ENCODE measurements at places on chromosomes 2 and 18.

GRCh38 chr2:4190548-4190947 is 487.2 kb downstream of the DCDC2C start:
- no peak for DNase-seq

GRCh38 chr2:159963700-159964099 is 98.7 kb downstream of the PLA2R1 start:
- DNase-seq = no peak

DNA sequence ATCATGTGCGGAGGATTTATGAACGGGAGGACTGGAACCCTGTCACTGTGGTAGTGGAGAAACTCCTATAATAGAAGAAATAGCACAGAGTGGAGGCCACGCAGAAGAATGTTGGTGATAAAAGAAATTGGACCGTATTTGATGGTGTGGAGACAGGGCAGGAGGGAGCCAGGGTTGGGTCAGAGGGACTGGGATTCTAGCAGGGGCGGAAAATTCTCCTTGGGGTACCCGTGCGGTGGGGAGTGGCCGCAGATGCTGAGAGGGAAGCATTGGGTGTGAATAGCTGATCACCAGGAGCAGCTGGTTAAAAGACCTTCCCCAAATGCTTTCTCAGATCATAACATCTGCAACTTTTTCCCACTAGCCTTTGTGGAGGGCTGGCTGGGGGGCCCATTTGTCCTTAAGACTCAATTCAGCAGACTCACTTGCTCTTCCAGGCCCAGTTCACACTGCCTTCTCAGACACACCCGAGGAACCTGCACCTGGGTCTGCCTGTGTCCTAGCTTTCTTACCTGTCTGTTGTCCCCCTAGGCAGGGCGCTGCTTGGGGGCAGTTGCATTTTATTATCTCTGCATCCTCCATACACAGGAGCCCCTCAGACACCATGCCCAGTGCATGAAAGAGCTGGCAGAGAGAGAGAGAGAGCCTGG is 7.1 kb downstream of the SH3BP4 start:
- no peak for DNase-seq

- DNase-seq = peak; percentile 76
Measured at GRCh38 chr2:105102963-105103421, 65.1 kb downstream of the MRPS9 start.

GRCh38 chr2:78416625-78417300 is 608.7 kb upstream of the REG3G start:
- DNase-seq = no peak

GRCh38 chr2:108304975-108305374 is 16.3 kb downstream of the SULT1C2 start:
- no peak for DNase-seq

DNA sequence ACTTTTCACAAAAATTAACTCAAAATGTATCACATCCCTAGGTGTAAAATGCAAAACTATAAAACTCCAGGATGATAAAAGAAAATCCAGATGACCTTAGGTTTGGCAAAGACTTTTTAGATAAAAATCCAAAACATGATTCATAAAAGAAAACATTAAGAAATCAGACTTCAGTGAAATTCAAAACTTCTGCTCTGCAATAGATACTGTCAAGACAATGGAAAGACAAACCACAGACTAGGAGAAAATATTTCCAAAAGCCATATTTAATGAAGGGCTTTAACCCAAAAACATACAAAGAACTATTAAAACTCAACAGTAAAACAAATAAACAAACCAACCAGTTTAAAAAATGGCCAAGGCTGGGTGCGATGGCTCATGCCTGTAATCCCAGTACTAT is 173.6 kb upstream of the SPOPL start:
- no peak for DNase-seq

- no peak for DNase-seq
Measured at GRCh38 chr18:69435000-69435399, 34.3 kb downstream of the DOK6 start.

DNA sequence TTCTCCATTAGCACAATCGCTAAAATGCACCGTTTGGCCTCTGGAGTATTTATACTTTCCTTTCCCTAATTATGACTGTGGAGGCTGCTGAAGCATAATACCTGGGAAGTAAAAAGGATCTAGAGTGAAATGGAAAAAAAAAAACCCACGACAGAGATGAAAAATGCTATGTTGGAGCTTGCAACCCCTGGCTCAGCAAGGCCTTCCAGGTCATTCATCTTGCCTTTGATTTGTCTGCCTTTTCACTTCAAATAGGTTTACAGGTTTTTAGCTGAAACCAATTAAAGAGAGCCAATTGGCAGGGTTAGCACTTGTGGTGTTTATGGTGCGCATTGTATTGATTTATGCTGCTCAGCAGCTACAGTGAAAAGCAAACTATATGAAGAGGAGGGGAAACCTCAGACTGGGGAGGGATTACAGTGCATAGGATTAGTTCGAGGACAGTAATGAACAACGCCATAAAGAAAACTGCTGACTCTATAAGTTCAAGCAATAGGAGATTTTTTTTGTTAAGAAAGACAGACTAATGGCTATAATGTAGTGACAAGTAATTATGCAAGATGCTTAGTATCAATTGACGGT is 347.9 kb downstream of the MEIS1 start:
- DNase-seq = no peak

DNA sequence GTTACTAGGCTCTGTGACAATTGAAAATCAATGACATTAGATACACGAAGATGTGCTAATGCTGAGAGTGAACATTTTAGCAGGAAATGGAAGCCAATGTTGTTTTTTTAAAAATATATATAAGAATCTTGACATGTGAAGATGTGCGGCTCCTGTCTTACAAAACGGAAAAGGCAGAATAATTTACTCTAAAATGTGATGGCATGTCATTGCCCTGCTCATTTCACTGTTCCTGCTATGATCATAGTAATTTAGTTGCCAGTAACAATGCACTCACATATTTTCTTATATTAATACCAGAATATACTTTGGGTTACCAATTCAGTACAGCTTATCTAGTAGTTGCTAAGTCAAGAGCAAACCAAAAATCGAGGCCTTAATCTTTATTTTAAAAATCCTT is 10.3 kb downstream of the EPHA4 start:
- no peak for DNase-seq

- DNase-seq = no peak
Measured at GRCh38 chr18:31970617-31971016, 27.7 kb upstream of the TRAPPC8 start.

- DNase-seq = no peak
Measured at GRCh38 chr2:191020742-191021381, 6.9 kb upstream of the STAT1 start.

DNA sequence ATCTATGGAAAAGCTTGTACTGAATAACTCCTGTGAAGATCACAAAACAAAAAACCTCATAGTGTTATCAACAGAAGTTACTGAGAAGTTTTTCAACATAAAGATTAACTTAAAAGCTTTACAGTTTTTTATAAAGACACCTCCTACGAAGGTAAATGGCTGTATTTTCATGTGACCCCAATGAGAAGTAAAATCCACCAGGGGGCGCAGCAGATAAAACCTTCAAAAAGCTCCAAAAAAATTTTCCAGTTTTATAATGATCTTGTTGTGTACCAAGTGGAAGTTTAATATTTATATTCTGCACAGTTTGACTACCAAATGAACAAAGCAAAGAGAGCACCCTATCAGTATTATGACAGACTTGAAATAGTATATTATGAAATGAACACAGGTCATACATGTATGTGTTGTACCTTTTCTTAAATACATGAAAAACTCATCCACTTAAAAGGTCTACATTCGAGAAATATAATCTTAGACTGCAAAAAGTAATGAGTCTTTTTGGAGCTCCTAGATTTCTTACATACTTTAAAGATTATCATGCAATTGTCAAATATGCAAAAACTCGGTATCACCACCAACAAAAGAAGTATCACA is 38.5 kb downstream of the PNO1 start:
- DNase-seq = no peak

DNA sequence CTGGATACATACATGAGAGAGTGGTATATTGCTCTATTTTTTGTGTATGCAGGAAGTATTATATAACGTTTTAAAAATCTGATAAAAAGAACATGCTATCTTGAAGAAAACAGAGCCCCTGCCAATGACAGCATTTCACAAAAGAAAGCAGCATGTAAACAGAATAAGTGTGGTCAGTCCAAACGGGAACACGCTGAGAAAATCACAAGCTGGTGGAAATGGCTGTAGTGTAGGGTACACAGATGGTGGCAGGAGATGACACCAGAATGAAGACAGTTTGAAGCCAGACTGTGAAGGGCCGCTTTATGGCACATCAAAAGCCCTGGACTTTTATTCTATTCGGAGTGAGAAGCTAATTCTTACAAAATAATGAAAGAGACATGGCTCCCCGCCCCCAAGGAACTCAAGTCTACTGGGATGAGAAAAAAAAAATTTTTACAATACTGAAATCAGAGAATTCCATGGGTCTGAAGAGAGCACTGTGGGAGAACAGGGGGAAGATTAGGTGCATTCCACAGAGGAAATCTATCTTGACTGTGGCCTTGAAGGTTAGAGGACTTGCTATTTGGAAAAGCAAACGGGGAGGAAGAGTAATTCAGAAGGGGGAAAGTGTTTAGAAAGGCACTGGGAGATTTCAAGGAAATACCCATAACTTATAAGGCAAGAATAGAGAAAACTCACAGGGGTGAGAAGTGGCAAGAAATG is 217.7 kb upstream of the SMAD7 start:
- DNase-seq = no peak

DNA sequence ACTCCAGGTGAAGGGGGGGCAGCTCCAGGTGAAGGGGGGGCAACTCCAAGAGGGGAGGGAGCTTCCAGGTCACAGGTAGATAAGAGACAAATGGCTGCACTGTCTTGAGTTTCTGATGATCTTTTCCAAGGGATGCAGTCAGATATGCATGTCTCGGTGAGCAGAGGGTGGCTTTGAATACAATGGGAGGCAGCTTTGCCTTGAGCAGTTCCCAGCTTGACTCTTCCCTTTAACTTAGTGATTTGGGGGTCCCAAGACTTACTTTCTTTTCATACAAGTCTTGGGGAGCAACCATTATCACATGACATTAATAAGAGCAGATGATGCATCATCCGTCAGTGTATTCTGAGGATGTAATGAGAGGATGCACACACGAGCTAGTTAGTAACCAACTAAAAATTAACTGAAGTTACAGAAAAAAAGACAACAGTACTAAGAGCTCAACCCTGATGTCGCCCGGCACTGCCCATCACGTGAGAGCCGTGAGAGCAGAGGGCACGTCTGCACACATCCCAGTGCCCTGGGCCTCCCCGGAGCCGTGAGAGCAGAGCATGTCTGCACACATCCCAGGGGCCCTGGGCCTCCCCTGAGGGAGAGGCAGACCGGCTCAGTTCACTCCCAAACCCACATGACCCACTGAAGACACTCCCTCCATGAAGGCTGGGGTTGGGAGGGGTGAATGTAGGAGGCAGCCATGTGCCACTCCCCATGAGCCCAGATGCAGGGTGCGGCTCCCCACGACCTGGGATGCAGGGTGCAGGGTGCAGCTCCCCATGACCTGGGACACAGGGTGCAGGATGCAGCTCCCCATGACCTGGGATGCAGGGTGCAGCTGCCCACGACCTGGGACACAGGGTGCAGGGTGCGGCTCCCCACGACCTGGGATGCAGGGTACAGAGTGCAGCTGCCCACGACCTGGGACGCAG is 39.4 kb downstream of the PXDN start:
- no peak for DNase-seq

- DNase-seq = no peak
Measured at GRCh38 chr2:168538534-168538933, 82.5 kb downstream of the CERS6 start.

- no peak for DNase-seq
Measured at GRCh38 chr2:178258916-178259315, 64.6 kb downstream of the OSBPL6 start.

- no peak for DNase-seq
Measured at GRCh38 chr2:241968417-241968816, 98.9 kb downstream of the RTP5 start.

DNA sequence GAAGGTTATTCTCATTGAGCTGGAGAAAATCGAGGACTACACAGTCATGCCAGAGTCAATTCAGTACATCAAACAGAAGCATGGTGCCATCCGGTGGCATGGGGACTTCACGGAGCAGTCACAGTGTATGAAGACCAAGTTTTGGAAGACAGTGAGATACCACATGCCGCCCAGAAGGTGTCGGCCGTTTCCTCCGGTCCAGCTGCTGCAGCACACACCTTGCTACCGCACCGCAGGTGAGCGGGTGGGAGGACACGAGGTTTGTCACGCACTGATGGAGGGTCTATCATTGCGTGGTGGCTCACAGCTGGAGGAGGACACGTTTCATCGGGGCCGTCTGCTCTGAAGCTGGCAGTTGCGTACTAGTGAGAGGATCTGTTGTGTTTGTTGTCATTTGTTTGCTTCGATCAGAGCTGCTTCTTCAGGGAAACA is 48.2 kb downstream of the IL1RL2 start:
- no peak for DNase-seq

GRCh38 chr2:158495175-158495574 is 38.4 kb downstream of the PKP4 start:
- peak; percentile 67 for DNase-seq

DNA sequence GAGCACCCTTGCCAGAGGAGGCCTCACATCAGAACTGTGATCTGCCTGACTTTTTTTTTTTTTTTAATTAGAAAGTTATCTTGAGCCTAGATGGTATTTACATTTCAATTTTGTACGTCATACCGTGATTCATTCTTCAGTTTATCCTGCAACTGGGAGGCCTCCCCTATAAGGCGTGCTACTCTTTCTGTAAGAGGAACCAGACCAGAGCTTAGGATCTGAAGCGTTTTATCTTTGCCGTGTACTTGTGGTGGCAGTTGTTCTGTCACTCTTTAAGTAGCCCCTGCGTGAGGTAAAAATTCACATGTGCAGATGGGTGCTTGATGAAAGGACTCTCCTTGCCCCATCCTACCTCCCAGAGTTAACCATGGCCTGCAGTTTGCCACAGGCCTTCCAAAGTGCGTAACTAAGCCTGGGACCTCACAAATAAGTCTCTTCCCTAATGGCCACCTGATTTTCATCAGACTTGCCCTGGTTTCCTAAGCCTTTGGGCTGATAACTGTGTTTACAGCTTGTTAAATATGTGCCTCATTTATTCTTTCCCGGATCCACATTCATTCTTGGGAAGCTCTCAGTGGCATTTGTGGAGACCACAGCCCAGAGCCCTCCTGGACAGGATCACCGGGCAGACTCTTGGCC is 96.0 kb downstream of the MTCL1 start:
- peak; percentile 82 for DNase-seq

GRCh38 chr2:71530641-71531332 is 77.4 kb downstream of the DYSF start:
- no peak for DNase-seq

DNA sequence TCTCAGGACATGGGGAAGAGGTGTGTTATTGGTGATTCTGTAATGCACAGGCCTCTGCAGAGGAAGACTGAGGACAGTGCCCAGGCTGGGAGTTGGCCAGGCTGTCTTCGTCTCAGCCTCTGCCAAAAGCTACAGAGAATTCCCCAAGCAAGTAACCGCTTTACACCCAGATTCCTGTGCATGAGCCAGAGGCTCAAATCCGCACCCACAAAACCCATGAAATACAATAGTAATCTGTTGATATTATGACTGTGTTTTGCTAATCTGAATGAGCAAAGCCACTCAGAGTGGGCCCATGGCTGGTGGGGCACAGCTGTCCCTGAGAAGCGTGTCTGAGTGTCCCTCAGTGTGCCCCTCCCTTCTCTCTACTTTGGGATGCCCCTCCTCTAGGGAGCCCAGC is 149.5 kb upstream of the PXDN start:
- no peak for DNase-seq

All from non-pigmented ciliary epithelial cell (primary cell).